ENCODE measurements at places on chromosomes 5 and 9.

GRCh38 chr9:127059030-127059429 is 63.4 kb downstream of the ANGPTL2 start:
- no peak for DNase-seq

DNA sequence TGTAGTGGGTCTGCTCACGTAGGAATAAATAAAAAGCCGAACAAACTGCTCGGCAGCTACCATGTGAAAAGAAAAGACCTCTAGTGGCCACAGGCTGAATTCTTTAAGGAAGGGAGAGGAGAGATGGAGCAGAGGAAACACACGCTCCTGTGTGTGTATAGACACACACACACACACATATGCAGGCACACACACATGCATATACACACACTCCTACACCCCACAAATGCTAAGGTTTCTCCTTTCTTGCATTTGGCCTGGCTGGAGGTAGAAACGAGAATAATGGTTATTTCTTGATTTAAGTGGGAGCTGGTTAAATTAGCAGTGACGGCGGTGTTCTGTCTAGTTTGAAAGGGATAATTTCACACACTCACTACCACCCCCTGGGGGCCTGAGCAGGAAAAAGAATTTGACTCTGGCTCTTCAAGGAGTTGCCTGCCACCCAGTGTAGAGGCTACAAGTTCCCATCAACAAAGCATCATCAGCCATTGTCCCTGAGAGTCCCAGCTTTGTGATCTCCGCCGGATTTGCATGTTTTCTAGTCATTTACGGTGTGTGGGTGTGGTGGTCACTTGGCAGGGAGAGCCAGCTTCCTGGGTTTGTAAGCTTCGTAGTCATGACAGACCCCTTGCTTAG is at the start of gene INSYN2B:
INSYN2B (minus strand) TSS at position 78 of the 636 bp plus-strand sequence. CDS start 96,597 bp downstream, outside the sequence.
- no peak for DNase-seq

DNA sequence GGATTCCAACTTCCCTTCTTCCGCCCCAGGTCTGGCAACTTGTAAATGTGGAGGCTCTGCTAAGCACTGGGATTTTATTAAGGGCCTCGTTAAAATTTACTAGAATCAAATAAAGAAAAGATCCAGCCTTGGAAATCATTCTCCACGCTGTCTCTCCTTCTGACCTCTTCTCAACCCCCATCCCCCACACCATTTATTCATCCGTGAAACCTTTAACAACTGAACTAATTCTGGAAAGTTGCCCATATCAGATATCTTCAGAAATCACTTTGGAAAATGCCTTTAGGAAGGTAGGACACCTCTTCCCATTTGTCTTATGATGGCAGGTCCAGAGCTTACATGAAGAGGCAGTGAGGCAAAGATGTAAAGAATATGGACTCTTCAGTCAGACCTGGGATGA is 288.5 kb downstream of the SLIT3 start:
- no peak for DNase-seq

- DNase-seq: no peak
Observed at GRCh38 chr5:93320920-93321445, 260.0 kb downstream of the NR2F1-AS1 start.

GRCh38 chr5:154397652-154398406 is 48.0 kb upstream of the SAP30L start:
- DNase-seq: no peak

- DNase-seq: no peak
Observed at GRCh38 chr5:131457193-131457592, 177.8 kb downstream of the RAPGEF6 start.

DNA sequence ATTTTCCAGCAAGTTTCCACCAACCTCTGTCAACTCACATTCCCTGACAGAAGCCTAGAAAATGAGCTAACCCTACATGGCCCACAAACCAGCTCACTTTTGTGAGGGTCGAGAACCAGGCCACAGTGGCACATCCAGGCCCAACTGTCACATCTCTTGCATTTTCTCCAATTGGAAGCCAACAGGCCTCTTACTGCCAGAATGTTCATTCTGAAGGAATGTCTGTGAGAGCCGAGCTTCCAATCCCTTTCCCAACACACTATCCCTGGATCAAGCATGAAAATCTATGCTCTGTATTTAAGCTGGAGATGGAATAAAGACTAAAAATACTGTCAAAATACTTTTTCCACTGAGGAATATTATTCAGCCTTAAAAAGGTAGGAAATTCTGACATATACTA is 20.0 kb downstream of the MARCHF3 start:
- DNase-seq: no peak

DNA sequence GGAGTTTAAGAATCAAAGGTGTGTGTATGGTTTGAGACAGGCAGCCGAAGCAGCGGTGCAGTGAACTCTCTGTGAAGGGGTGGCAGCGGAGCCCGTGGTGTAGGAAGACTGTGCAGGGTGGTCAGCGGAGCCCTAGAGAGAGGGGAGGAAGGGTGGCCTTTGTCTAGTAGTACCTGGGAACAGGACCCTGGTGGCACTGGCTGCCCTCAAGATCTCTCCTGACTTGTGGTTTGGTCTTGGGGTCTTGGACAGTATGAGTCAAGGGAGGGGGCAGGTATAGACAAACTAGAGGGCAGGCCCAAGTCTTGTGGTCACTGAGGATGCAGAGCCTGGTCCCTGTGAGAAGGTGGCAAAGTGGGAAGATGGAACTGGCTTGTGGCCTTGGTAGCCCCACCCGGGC is 7.1 kb upstream of the NKX2-5 start:
- no peak for DNase-seq

DNA sequence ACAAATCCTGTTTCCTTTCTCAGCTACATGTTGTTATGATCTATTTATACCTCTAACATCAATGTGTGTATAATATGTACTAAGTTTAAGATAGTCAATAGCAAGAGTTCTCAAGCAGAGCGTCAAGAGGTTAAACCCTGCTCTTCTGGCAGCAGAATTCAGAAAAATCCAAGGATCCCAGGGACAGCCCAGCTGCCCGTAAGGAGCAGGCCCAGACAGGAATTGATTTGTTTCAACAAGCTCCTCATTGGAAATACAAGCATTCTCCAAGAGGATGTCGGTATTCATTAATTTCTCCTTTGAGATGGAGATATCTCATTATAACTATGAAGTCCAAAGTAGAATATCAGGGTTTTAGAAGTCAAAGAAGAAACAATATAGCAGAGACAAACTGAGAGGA is 14.9 kb downstream of the EFNA5 start:
- no peak for DNase-seq

DNA sequence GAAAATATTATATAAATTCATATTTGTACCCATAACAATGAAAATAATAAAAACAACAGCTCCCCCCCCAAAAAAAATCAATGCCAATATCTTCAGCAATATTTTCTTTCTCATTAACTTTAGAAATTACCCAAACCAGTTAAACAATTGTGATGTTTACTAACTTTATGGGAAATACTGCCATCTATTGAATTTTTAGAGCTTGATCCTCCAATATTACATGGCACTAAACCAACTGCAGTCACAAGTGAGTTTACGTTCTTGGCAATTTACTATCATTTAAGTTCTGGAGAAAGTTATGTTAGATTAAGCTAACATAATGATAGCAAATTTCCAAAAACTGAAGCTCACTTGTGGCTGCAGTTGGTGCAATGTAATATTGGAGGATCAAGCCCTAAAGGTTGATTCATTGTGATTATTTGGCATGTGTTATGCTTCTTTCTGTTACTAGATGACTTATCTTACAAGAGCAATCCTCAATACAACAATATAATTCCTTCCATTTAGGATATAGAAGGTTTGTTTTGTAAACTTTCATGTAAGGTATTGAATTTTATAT is 379.5 kb downstream of the CDH18 start:
- no peak for DNase-seq

- DNase-seq: no peak
Observed at GRCh38 chr9:22120595-22120994, 111.5 kb upstream of the CDKN2B start.

Measured in stimulated activated CD8-positive, alpha-beta memory T cell treated with anti-CD3 and anti-CD28 coated beads, Interleukin-15, amount 100 ng/mL, for 48 hours (primary cell).